ENCODE measurements at places on chromosomes 5 and 9. TPM values are rescaled to one million over a fixed set of nuclear protein-coding genes. Genes with fewer than 3 reads are reported as not detected.

DNA sequence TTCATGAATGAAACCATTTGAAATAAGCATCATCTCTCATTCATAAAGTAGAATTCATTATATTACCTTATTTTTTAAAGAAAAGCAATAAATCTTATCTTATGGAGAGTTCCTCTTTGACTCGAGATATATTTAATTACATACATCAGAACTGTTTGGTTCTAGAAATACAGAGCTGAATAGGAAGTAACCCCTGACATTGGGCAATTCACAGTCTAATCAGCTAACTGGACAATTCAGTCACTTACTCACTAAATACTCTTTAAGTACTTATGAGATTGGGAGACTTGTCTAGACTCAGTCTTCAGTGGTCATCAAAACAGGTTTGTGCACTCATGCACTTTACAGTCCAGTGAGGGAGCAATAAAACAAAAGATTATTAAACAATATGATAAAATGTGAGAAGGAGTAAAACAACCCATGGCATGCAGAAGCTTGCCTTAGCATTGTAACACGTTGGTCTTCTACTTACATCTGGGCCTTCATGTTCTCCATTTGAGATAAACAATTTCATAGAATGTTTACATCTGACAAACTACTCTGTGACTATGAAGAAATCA is 11.5 kb upstream of the FBXO38 start:
- H3K27ac ChIP-seq = no peak overlapping the region
- no peak for DNase-seq
- H3K4me3 ChIP-seq = no peak overlapping the region
- H3K4me1 ChIP-seq = no peaks in the 10 kb centered on the region

DNA sequence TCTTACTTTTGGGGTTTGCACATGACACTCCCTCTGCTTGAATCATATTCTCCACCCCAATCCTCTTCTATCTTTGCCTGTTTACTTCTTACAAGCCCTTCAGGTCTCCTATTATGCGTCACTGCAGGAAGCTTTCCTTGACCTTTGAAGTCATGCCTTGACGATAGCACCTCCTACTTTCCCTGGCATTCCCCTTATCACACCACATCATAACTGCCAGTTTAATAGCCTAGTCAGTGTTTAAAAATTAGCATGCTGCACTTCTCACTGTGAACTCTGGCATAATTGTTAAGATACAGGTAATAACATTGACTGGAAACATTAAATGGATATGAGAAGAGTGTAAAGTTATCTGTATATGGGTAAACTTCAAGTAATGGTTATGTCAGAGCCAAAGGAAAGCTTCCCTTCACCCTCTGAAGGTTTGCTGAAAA is 37.1 kb upstream of the CEP120 start:
- DNase-seq = no peak
- H3K4me3 ChIP-seq = no peak overlapping the region
- no peaks in the 10 kb centered on the region for H3K36me3 ChIP-seq
- H3K27me3 ChIP-seq = no peaks in the 10 kb centered on the region
- H3K4me1 ChIP-seq = no peaks in the 10 kb centered on the region

DNA sequence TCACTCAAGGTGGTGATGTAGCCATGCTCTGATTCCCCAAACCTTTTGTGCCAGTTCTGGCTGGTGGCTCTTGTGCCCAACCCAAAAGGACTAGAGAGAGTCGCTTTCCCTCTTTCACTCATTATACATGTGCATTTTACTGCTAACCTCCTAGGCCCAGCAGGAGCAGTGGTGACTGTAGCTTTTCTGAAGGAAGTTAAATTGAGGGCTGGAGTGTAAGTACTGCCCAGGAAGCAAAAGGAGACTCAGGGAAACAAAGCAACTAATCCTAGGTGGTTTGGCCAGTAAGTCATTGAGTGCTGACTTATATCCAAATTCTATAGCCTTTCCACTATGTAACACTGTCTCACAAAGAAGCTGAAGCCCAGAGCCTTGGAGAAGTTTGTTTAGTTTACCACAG is 194.4 kb upstream of the ZNF462 start:
- DNase-seq = no peak
- no peaks in the 10 kb centered on the region for H3K36me3 ChIP-seq
- no peak overlapping the region for H3K4me3 ChIP-seq
- no peak overlapping the region for H3K27ac ChIP-seq

DNA sequence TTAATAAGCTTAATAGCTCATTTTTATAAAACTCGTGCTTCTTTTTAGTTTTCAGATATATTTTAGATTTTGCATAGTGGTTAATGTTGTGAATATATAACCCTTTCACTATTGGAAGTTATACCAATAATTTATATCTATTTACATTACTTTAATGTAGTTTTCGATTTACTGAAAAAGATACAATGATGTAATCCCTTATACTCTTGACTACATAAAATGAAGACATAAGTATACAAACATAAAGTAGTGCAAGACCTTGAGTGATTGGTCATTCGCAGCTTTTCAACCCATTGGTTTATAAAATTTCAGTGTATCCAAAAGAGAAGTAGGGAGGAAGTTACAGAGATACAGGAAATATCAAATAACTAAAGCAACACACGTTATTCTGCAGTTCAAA is 84.3 kb upstream of the GRHPR start:
- no peaks in the 10 kb centered on the region for H3K27me3 ChIP-seq
- H3K4me1 ChIP-seq = no peaks in the 10 kb centered on the region
- no peaks in the 10 kb centered on the region for H3K36me3 ChIP-seq
- H3K4me3 ChIP-seq = no peak overlapping the region
- no peak overlapping the region for H3K27ac ChIP-seq

DNA sequence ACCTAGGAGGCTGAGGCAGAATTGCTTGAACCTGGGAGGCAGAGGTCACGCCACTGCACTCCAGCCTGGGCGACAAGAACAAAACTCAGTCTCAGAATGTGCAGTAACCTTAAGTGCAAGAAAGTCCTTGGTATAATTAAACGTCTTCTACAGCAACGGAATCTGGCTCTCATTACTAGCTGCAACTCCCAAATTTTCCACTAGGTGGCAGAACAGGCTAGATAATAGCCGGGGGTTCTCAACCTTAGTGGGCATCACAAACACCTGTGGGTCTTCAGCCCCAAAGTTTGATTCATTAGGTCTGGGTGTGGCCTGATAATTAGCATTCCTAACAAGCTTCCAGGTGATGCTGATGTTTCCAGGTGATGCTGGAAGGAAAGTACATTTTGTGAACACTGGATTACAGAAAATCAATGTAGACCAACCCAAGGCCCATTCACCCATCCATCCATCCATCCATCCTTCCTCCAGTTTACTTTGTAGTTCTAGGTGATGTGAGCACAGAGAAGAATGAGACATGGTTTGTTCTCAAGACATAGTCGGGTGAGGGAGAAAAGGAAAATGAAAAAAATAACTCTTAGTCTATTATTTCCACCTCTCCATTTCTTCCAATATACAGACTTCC is 37.3 kb downstream of the FBXW2 start:
- H3K36me3 ChIP-seq = peaks cover 16% of the 10 kb centered on the region
- no peaks in the 10 kb centered on the region for H3K4me1 ChIP-seq
- DNase-seq = no peak
- no peaks in the 10 kb centered on the region for H3K27me3 ChIP-seq
- no peak overlapping the region for H3K27ac ChIP-seq
- H3K4me3 ChIP-seq = no peak overlapping the region

DNA sequence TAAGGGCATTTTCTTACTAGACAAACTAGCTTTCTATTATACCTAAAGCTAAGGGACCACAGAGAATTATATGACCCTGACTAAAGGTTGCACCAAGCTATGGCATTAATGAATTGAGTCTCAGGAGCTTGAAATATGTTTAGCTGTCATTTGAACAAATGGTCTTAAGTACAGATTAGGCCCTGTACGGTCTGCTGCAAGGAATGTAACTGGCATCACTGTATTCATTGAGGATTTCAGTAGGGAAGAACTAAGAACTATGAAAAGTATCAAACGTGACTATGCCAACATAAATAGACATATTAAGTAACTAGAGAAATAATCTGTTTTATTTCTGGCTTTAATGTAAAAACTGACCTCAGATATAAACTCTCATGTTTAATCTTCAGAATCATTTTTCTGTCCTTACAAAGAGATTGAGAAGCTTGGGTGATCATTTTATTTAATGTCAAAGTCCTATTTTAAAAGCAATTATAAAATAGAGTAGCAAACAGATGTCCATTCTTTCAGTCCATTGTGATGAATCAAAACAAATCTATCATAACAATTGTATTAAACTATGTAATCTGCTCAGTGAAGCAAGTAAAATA is 845.9 kb downstream of the MAT2B start:
- no peak overlapping the region for H3K27ac ChIP-seq
- no peak for DNase-seq
- no peak overlapping the region for H3K4me3 ChIP-seq
- H3K27me3 ChIP-seq = no peaks in the 10 kb centered on the region
- H3K4me1 ChIP-seq = peaks cover 13% of the 10 kb centered on the region
- no peaks in the 10 kb centered on the region for H3K36me3 ChIP-seq

- no peak overlapping the region for H3K27ac ChIP-seq
- no peak overlapping the region for H3K4me3 ChIP-seq
- H3K36me3 ChIP-seq = peaks cover 72% of the 10 kb centered on the region
- H3K4me1 ChIP-seq = no peaks in the 10 kb centered on the region
- H3K27me3 ChIP-seq = no peaks in the 10 kb centered on the region
Observed at GRCh38 chr9:136381311-136381710, 7.8 kb upstream of the CARD9 start.

- no peaks in the 10 kb centered on the region for H3K4me1 ChIP-seq
- H3K27me3 ChIP-seq = no peaks in the 10 kb centered on the region
- H3K4me3 ChIP-seq = no peak overlapping the region
- no peaks in the 10 kb centered on the region for H3K36me3 ChIP-seq
- H3K27ac ChIP-seq = no peak overlapping the region
Observed at GRCh38 chr9:113633782-113634595, 170.5 kb downstream of the RGS3 start.

Gene IFNA14
- not detected for total RNA-seq

Gene INSL4
- not detected for total RNA-seq

Measured in sigmoid colon (tissue), 7 donors.